ENCODE measurements at places on chromosomes 5 and 9.

- no peak for DNase-seq
Measured at GRCh38 chr5:61600945-61601511, 269.0 kb downstream of the ZSWIM6 start.

GRCh38 chr9:108434502-108434901 lies 421.3 kb downstream of the ACTL7B start:
- no peak for DNase-seq

DNA sequence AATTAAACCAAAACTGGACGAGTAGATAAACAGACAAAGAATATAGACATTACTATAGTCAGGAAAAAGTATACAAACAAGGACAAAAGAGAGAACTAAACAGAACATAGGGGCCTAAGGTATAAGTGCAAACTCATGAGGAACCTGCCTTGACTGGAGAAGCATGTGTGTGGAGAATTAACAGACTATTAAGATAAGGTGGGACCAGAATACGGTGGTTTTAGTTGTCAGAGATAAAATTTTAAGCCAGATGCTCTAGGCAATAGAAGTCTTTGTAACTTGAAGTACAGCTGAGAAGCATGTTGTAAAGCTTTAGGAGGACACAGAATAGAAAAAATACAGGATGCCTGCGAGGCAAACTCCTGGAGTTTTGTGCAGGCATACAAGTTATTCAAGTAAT lies 707.1 kb downstream of the PTPRD start:
- DNase-seq: no peak

GRCh38 chr9:106758911-106759310 lies 104.1 kb upstream of the ZNF462 start:
- no peak for DNase-seq

DNA sequence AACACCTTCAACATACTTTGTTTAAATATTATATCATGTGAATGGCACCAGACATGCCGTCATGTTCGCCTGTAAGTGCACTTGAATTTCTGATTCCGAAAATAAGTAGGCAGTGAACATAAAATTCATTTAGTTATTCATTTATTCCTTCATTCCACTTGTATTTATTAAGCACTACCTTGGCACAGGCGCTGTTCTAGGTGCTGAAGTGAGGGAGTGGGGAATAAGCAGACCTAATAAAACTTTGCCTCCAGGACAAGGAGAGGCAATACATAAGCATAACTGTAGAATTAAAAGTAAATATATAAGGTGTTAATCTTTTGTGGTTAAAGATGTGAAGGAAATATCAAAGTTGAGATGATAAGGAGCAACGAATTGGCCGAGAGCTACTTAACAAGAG lies 297.4 kb downstream of the TENT4A start:
- DNase-seq: no peak

DNA sequence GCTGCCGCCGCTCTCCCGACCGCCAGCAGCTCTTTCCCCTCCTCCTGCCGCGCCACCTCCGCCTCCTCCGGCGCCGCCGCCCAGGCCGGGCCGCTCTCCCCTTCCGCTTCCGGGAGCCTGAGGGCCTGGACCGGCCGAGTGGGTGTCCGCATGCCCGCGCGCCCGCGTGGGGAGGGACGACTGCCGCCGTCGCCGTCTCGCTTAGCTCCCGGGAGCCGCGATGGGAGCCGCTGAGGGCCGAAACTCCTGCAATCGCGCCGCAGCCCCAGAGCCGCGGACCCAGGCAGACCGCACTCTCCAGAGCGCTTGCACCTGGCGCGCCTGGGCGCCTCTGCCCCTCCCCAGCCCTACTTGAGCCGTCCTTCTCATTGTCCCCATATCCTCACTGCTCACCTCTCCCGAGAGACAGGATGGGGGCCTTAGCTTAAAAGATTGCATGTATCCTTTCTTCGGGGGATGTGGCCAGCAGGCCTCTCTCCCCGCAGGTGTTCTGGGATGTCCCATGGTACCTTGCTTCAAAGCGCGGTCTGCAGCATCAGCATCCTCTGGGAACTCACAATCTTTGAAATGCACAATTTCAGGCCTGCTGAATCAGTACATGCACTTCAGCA lies at the start of gene ZDHHC21:
Gene ZDHHC21, minus strand, starts transcription at position 182 of the 611 bp plus-strand sequence. CDS start 19,092 bp downstream, outside the sequence.
- DNase-seq: no peak

GRCh38 chr5:129496421-129496820 lies 36.3 kb downstream of the ADAMTS19 start:
- no peak for DNase-seq

DNA sequence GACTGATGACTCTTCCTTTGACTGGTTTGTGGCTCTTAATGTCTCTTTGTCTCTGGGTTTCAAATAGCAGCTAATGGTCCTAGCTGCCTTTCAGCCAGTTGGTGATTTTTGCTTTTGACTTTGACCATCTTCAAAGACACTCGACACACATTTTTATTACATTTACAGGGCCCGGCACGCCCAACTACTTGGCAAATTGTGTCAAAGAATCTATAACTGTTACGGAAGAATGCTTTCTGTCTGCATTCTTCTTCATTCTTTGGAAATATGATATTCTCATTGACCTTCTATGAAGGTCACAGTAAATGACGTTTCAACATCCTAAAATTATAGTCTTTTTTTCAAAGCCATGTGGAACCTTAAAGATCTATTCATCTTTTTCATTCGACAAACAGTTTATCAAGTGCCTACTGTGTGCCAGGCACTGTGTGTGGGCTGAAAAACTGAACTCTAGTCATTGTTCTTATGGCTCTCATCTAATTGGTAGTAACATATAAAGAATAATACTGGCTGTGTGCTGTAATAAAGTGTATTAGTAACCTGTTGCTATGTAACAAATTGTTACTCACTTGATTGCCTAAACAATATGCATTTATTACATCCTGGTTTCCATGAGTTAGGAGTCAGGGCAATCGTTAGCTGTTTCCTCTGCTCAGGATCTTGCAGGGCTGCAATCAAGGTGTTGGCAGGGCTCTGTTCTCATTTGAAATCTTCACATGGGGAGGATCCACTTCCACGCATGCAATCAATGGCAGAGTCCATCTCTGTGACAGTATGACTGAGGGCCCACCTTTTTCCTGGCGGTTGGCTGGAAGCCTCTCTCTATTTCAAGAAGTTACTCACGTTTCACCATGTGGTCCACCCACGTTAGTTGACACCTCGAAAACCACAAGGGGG lies 7.0 kb upstream of the WHRN start:
- DNase-seq: no peak

- DNase-seq: no peak
Measured at GRCh38 chr5:57346328-57346727, 136.3 kb downstream of the ACTBL2 start.

DNA sequence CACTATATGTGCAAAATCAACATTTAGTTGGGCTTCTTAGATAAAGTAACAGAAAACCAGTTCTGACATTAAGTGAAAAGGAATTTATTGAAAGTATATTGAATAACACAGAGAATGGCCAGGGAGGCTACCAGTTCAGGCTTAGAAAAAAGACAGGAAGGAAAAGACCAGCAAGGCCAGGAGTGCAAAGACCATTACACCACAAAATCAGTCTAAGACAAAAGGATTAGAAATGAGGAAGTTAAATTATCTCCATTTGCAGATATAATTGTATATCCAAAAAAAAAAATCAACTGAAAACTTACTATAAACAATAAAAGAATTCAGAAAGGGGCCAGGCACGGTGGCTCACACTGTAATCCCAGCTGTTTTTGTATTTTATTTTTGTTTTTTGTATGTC lies 4.8 kb upstream of the TEX10 start:
- DNase-seq: no peak

- no peak for DNase-seq
Measured at GRCh38 chr5:134749415-134749814, 9.2 kb upstream of the DDX46 start.

- no peak for DNase-seq
Measured at GRCh38 chr5:59158637-59159391, 575.9 kb downstream of the RAB3C start.

- no peak for DNase-seq
Measured at GRCh38 chr9:96478829-96479371, 28.9 kb downstream of the HABP4 start.

DNA sequence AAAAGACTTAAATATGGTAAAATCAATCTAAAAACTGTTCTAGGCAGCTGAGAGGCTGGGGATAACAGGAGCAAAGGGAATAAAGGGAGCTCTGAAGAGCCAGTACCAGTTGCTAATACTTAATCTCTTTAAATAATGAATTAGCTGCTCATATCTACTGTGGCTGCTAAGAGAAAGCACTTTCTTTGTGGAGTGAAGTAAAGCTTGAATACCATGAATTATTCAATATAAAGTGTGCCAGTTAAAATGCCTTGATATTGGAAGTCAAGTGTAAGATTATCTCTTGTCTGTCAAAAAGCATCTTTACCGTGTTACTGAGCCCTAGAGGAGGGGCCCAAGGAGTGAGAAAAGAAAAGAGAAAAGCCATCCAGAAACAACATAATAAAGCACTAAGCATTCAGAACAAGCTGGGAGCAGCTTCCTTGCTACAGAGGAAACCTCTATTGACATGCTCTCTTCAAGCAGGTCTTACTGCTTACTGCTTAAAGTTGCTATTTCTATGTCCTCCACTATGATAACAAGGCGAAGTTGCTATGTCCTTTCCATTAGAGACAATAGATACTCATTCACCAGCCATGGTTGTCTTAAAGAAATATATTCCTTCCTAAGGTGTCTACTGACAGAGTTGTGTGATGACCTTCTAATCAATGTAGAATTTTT lies 297.4 kb downstream of the CETN3 start:
- no peak for DNase-seq

GRCh38 chr5:140327589-140327988 lies 18.8 kb downstream of the HBEGF start:
- no peak for DNase-seq

- no peak for DNase-seq
Measured at GRCh38 chr9:83322438-83322837, 215.8 kb downstream of the FRMD3 start.

GRCh38 chr9:126534431-126535186 lies 79.1 kb upstream of the LMX1B start:
- DNase-seq: no peak

GRCh38 chr5:90226433-90227099 lies 183.0 kb downstream of the CETN3 start:
- no peak for DNase-seq

DNA sequence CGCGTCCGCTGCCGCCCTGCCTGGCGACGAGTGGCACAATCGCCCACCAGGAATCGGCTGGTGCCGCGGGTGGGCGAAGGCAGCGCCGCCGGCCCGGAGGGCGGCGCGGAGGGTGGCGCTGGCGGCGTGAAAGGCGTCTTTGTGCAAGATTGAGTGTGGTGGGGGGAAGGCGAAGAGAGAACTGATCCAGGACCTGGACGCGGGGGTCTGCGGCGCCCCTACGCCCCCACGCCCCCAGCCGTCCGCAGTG lies 4.6 kb upstream of the RGMB start:
- DNase-seq: no peak

DNA sequence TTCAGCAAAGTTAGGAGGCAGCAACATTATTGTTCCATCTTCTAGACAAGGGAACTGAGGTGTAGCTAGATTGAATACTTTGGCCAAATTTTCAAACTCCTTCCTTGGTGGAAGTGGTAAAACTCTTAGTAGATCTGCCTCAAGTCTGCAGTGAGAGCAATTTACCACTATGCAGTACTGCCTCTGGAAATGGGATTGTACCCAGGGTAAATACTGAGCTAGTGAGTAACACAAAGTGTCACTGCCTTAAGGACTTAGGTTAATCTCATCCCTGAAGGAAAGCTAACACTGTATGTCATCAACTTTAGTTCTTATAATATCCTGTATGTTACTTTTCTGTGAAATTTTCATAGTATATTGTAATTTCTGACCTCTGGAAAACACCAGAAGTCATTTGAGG lies 13.9 kb downstream of the CDH10 start:
- DNase-seq: no peak

GRCh38 chr5:145360936-145361335 lies 474.2 kb downstream of the PRELID2 start:
- no peak for DNase-seq

DNA sequence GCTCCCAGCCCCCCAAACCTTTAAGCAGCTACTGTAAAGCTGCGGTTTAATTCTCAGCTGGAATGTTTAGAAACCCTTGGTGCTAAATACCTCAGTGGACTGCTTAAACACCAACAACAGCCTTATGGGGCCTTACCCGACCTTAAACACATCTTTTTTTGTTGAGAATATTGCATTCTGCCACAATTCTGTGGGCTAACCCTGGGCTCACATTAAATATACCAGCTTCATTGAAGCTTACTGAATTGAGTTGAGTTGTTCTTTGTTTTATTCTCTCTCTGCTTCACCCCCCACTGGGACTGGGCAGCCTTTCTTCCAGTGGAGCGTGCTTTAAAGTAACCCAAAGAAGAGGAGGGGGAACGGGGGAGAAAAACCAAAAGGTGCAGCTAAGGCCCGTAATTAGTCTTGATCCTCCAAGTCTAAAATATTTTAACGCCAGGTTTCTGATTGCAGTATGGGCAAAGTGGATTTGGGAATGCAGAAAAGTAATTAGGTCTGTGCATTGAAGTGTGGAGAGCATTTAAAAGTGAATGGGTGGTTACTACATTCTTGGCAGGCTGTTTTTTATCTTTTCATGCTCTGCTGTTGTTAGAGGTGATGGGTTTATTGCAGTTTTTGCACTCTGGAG lies 281.2 kb downstream of the NR2F1-AS1 start:
- no peak for DNase-seq

DNA sequence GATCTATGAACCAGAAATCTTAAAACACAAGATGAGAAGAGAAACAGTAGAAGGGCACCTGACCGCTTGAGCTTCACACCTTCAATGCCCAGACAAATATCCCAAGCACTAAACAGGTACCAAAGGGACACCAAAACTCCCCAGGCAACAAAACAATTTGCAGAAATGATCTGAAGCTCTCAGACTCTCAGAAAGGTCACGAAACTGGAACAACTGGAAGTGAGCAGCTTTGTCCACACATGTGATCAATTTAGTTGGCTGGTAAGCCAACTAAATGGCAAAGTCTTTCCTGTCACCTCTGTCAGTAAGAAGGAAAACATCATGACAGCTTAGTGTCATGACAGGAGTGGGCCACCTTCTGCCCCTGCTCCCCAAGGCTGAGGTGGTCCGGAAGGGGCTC lies 4.1 kb downstream of the IPPK start:
- DNase-seq: no peak

GRCh38 chr5:35947085-35947484 lies 8.7 kb upstream of the CAPSL start:
- no peak for DNase-seq

DNA sequence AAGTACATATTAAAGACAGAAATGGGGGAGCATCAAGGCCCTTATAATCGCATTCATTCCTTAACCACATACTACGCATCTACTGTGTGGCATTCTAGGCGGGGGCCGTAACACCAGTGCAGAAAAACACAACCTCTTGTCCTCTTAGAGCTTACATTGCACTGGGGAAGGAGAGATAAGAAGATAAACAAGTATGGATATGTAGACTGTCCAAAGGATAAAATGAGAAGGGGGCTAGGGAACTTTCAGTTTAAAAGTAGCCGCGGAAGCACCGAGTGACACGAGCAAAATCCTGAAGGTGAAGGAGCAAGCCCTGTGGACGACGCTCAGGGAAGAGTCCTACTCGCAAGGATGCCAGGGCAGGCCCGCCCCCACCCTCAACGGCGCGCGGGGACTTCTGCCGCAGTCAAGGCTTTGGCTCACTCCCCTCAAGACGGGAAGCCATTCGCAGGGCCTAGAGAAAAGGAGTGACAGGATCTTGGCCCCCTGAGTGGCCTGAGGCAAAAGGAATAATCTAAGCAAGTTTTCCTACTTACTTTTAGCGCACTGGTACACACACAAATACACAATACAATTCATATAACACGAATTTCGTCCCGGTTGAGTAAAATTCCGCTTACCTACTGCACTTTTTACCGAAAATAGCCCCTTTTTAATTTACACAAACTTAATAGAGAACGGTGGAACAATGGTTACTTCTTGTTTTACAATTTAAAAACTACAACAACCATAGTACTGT lies 1.3 kb upstream of the NIPBL start:
- DNase-seq: peak; percentile 20

Measured in activated CD4-positive, alpha-beta T cell treated with anti-CD3 and anti-CD28 coated beads, Interleukin-2, amount 50 U/mL, for 4 hours (primary cell).